ENCODE measurements at places on chromosomes 7 and 10.

DNA sequence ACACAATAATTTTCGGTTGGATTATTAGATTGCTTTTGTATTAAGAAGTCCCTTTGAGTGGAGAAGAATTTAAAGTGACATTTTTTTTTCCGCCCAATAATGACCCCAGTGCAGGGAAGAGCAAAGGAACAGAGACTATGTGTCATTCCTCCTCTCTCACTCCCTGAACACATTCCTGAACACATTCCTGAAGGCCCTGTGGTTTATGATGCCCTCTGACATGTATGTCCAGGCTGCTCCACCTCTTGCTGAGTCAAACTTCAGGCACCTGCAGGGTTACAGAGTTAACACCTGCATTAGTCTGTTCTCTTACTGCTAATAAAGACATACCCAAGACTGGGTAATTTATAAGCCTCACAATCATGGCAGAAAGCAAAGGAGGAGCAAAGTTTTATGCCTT lies 704.0 kb upstream of the LRRN3 start:
- no peak for DNase-seq

- no peak for DNase-seq
Measured at GRCh38 chr10:49296382-49296781, 2.6 kb upstream of the C10orf71 start.

DNA sequence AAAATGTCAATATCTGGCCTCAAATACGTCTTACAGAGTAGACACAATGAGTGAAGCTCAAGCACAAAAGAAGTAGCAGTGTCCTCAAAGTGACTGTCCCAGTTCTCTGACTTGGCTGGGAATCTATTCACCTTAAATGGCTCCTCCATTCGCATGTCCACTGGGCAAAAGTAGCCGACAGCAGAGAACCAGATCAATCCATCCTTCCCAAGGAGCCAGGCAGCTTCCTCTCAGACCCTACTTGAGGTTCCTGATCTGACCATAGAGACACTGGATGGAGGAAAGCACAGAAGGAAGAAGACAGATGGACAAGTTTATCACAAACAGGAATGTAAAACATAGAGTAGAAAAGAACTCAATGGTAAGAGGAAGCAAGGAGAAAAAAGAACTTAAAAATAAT lies 53.5 kb downstream of the CDK6 start:
- DNase-seq, result no peak

DNA sequence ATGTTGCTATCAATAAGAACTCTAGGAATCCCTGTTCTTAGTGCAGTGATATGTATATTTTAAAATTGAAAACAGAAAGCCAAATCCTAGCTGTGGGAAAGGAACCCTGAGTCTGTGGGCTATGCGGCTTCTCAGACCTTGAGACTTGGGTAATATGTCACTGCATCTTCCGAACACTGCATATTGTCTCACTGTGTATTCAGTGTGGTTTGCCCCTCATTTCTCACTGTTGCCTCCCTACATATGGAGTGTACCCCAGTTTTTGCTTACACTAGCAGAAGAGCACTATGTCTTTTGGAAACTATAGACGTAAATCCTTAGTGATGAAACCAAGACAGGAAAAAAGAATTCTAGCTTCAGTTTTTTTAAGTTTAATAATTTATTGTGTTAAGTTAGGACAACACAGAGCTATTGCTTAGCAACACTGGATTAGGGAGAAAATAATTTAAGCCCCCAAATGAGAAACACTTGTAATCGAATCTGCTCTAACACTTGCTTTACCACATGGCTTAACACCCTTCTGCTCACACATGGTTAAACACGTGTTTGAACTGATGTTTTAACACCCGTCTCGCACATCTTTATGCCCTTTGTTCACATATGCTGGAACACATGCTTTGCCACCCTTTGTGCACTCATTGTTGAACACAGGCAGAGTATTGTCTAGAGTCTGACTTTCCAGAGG lies 251.3 kb downstream of the VTI1A start:
- no peak for DNase-seq

- no peak for DNase-seq
Measured at GRCh38 chr10:7493996-7494395, 83.2 kb upstream of the SFMBT2 start.

Data from activated T-cell treated with anti-CD3 and anti-CD28 coated beads for 48 hours (primary cell).